ENCODE measurements at places on chromosomes 7 and 10.

DNA sequence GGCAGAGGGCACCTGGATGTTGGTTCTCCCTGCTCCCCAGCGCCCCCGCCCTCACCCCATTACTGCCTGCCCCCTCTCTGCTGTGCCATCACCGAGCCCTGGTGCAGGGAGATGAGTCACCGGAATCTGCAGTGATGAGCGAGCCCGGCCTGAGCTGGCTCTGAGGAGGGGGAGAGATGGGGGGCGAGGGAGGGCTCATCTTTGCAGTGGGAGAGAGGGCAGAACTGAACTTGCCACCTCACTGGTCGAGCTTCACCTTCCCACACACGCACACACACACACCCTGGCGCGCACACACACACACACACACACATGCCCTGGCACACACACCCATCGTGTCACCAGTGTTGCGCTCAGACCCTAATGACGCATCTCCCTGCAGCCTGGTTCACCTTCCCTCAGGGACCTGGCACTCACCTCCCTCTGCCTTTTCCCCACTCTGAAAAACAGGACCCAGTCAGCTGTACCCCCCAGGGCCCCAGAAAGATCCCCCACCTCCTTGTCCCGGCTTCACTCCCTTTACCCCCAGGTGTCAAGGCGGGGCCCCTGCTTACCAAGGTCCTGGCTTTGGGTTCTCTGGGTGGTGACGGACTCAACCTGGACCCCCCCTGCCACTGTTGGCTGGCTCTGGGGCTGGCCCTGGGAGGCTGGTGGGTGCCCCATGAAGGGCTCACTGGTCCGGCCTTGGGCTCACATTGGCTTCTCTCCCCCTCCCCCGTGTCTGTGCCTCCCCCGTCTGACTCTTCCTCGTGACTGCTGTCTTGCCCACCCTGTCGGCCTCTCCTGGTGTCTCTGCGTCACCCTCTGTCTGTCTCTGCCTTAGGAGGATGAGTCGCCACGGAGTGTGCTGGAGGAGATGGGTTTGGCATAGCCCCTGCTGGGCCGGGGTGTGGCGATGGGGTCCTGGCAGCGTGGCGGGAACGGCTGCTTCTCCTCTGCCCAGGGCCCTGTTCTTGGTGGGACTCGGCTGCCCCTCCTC is 5.4 kb downstream of the VGF start:
- DNase-seq: no peak

DNA sequence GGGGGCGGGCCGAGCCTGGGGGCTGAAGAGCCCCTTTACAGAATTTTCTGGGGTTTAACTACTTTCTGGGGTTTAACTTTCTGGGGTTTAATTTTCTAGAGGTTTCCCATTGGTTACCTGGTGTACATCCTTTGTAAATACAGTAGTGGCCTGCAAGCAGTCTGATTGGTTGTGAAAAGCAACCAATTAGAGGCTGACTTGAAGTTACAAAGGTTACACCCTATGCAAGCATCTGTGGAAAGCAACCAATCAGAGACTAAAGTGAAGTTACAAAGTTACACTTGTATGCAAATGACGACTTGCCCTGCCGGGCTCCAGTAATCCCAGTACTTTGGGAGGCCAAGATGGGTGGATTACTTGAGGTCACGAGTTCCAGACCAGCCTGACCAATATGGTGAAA is 27.4 kb downstream of the GTF2I start:
- DNase-seq: no peak

DNA sequence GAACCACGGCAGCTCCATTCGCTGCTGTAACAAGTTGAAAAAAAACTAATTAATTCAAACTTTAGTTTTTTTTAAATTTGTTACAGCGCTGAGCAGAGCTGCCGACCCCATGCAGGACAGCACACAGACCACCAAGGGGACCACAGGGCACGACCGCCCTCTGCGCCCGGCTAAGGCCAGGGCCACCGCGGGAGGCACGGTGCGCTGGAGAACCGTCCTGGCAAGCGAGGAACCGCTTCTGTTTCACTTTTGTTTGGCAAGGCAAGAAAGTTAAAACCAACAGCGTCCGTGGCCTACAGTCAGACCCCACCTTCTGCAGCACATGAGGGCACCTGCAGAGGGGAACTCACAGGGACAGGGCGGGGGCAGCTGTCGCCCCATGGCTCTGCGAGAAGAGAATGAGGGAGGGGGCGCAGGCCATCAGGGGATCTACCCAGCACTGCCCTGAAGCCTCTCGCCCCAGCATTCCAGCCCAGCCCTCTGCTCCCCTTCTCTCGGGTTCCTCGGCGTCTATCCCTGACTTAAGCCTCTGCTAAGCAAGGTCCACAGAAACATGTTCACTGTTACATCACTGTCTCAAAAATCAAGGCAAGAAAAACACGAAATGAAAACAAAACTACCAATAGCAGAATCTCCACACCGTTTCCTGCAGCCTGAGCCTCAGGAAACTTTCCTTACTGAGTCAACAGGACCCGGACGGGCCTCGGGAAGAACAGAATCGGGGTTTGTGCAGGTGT is 204.4 kb downstream of the DIP2C start:
- no peak for DNase-seq

DNA sequence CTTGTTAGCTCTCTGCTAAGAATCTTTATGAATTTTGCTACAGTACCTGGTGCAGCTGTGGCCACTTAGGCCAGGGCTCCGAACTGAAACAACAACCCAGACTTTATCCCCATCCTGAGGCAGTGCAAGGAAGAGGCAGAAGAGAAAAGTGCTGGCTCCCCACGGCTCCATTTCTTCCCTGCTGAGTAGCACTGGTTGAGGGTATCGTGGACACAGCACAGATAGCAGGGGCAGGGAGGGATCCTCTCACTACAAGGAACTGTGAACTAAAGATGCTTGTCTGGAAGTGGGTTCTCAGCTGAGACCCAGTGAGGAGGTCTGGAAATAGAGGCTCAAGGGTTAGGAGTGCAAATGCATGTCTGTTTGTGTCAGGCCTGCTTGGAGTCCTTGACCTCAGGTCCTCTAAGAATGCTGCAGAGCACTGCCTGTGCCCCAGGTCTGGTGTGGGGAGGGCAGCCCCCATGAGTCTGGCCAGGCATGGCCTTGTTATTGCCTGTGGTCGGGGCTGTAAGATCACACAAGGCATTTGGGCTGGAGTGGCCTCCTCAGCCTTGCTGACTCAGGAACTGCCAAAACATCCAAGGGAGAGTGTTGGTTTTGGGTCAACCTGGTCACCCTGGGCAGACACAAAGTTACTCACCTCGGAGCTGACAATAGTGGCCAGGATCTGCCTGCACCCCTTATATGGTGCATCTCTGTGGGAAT is 58.1 kb downstream of the DMBT1 start:
- DNase-seq: no peak

DNA sequence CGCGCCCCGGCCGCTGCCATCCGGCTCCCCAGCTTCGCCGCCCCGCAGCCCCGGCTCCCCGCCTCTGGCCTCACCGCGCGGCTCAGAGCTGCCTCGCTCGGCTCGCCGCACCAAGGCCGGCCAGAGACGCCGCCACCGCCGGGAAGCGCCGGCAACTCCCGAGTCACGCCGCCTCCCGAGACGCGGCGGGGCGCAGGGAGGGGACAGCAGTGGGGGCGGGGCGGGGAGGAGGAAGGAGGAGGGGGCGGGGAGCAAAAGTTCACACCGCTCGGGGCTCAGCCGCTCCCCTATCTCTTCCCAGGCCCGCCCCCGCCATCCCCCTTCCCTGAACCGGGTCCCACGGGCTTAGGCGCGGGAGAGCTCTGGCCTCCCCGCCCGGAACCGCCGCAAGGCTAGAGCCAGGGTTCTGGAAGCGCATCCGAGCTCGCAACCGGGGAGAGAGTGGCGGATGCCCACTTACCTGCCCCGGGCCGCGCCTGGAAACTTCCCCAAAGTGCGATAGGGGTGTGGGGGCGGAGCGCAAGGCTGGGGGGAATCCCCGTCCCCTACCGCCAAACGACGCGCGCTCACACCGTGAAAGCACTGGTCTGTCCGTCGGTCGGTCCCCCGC is 1.0 kb downstream of the CHST15 start:
- no peak for DNase-seq

- DNase-seq: no peak
Measured at GRCh38 chr7:152579070-152579469, 96.9 kb downstream of the XRCC2 start.

DNA sequence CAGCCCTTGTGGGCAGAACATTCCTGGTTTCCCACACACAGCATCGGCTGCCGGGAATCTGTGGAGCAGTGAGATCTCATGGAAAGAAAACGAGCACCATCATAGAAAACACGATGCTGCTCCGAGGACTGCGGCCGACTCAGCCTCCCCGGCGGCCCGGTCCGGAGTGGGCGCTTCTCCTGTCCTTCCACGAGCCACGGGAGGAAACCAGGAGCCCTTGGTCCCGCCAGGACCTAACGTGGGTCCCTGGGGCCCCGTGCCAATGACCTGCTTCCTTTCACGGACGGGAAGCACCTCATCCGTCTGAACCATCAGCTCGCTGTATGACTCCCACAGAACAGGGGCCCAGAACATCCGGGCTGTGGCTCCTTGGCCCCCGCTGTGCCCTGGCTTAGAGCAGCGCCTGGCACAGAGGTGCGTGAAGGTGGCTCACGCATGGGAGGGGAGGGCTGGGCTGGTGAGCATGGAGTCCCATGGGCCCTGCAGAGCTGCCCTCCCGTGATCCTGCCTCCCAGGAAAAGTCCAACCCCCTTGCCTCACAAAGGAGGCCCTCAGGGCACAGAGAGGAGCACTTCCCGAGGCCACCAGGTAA is 280.5 kb downstream of the MAD1L1 start:
- DNase-seq: no peak

DNA sequence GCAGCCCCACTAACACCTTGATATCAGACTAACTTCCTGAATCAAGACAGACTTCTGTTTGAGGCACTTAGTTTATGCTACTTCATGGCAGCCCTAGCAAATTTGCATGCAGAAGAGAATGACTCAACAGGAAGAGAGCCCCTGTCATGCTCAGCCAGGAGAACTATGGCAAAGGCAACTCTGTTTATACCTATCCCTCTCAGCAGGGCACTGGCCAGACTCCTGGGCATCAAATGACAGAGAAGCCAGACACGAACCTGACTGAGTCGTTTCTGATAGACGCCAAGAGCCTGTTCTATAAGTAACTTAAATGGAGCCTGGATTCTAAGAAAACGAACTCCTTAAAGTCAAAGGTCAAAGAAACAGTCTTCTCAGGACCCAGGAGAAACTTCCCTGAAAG is 50.9 kb upstream of the UNC5B start:
- no peak for DNase-seq

DNA sequence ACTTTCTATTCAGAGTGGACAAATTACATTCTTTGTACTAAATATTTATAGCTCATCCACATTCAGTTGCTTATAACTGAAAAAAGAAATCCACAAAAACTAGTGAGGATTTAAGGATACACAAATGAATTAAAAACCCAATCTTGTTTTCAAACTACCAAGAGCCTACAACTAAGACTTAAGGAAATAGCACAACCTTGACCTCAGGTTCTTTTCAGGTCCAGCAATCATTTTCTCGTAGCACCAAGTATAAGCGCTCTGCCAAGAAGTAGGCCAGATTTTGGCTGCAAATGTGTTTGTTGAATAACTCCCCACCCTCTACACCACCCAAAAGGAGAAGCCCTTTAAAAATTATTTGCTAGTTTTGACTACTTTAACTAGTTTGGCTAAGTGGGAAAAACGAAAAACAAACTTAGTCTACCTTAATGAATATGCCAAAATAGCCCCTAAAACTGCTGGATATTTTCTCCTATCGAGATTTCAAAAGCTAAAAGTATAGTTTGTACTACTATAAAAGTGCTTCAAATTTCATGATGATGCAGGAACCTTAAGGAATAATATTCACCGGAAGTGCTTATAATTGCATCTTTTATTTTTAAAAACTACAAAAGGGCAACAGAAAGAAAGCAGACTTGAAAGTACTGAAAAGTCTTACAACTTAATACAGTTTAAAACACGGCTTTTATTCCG is 2.7 kb upstream of the KMT2E start:
- no peak for DNase-seq

DNA sequence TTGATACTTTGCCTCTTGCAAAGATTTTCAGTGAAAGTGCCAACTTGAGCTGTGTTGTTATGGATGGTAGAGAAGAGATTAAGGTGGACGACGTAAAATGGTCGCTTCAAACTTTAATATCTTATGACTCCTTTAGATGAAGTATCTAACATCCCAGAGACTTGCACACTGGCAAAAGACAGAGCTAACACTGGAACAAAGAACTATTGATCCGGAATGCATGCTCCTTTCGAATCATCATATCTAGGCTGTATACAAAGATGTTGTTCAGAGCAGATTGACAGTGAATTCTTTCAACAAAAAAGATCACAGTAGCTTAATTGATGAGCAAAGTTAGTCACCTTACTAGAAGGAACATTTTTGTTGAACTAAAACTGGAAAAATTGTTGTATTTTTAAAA is 592.7 kb downstream of the NXPH1 start:
- no peak for DNase-seq

GRCh38 chr10:50882540-50882983 is 2.9 kb downstream of the A1CF start:
- DNase-seq: no peak

DNA sequence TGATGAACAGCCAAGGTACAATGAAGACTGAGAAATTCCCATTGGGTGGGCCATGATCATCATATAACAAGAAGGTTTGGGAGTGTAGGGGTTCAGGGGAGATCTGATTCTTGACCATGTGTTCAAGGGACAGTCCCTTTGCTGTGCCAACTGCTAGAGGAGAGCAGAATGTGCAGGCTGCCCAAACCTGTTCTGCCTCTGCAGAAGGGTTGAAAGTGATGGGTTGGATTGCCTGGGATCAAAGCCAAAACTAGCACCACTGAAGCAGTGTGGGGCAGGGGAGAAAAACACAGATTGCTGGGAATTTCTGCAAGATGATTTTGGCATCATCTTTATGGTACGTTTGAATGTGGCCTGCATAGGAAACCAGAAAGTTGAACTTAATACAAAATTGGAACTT is 303.9 kb downstream of the OTUD1 start:
- DNase-seq: no peak

DNA sequence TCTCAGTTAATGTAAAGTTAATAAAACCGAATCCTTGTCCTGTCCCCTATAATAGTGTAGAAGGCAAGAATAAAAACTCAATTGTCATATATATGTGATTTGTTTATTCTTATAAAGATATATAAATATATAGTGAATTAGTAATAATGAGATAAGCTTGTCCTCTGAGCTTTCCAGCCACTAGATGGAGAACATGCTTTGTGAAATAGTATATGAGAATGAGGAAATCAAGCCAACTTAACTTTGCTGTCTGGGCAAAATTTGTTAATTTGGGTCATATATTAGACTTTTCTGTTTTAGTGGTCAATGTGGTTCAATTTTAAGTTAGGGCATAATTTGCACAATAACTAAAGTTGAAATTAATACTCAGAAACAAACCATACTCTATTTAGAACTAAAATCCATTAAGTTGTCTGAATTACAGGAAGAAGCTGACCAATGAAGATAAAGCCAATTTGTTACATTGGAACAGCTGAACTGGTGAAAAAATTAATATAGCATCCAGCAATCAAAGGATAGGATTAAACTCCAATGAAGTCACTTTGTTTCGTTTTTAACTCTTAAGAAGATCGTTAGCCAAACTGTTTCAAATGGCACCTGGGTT is 595.0 kb downstream of the ARL4A start:
- DNase-seq: no peak

DNA sequence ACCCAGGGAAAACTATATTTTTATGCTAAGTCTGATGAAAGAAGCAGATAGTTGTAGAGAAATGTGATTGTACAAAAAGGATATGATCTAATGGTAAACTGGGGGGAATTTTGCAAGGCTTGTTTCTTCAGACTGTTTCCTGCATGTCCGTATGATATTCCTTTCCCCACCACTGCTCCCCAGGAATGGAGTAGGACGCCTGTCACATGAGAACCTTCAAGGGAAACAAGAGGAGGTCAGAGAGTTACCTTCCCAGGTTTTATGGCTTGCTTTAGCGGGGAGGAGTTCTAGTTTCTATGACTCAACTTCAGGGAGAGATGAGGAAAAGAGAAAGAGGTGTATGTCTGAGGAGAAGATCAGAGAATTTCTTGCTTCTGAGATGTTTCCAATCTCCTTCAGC is 16.4 kb upstream of the ITPRID1 start:
- no peak for DNase-seq
